ENCODE measurements at places on chromosomes 4 and X. TPM values are rescaled to one million over a fixed set of nuclear protein-coding genes. Genes with fewer than 3 reads are reported as not detected.

MAGEA4 gene
- not detected for total RNA-seq

BMP3 gene
- not detected for total RNA-seq

RHOXF2 gene
- not detected for total RNA-seq

ZNF630 gene
- total RNA-seq = 1.5 TPM

GABRG1 gene
- not detected for total RNA-seq

CYBB gene
- total RNA-seq = not detected

TCP11X2 gene
- total RNA-seq = not detected

SPACA5 gene
- not detected for total RNA-seq

PABPC1L2A gene
- total RNA-seq = not detected

GAGE12H gene
- total RNA-seq = not detected

PPBP gene
- not detected for total RNA-seq

LDB2 gene
- total RNA-seq = 80.9 TPM

RHOXF1 gene
- not detected for total RNA-seq

GRCh38 chrX:30888526-30889146 is 418 bp downstream of the TAB3 start:
- no peak overlapping the region for H3K27ac ChIP-seq
- no peaks in the 10 kb centered on the region for H3K27me3 ChIP-seq
- peak overlapping the region; percentile 54 for H3K4me3 ChIP-seq
- DNase-seq = peak; percentile 18

- H3K27ac ChIP-seq = no peak overlapping the region
- no peaks in the 10 kb centered on the region for H3K27me3 ChIP-seq
- no peak for DNase-seq
- no peak overlapping the region for H3K4me3 ChIP-seq
- peaks cover 3% of the 10 kb centered on the region for H3K4me1 ChIP-seq
Observed at GRCh38 chr4:41015016-41015675, 199.2 kb downstream of the APBB2 start.

GRCh38 chr4:27056281-27056680 is 195.6 kb downstream of the STIM2 start:
- no peaks in the 10 kb centered on the region for H3K4me1 ChIP-seq
- no peak overlapping the region for H3K4me3 ChIP-seq
- H3K27ac ChIP-seq = no peak overlapping the region
- no peak for DNase-seq
- no peaks in the 10 kb centered on the region for H3K36me3 ChIP-seq
- H3K27me3 ChIP-seq = no peaks in the 10 kb centered on the region

DNA sequence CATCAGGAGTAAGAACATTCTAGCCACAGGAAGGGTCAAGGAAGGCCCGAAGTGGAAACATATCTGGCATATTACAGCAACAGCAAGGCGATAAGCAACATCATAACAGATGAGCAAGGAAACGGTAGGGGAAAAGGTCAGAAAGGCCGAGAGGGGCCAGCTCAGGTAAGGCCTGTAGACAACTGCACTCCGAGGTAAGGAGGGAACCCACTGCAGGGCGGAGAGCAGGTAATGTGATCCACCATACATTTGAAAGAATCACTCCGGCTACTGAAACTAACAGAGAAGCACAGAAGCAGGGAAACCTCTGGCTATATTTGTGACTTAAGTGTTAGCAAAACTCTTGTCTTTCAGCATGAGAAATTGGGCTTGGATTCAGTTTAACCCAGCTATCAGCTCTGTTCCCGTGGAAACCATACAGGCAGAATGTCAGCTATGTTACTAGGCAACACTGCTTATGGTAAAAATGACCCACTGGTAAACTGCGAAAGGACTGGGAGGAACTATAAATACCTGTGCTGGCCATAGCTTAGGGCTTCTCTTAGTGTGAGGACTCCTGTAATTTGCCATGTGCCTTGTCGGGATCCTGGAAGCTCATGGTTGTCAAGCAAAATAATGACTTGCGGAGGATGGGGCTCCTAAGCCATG is 31.0 kb downstream of the FRYL start:
- H3K36me3 ChIP-seq = no peaks in the 10 kb centered on the region
- no peak for DNase-seq
- H3K4me1 ChIP-seq = peaks cover 29% of the 10 kb centered on the region
- H3K27me3 ChIP-seq = no peaks in the 10 kb centered on the region
- no peak overlapping the region for H3K27ac ChIP-seq

GRCh38 chrX:132216806-132217202 is 2.4 kb downstream of the RAP2C start:
- DNase-seq = peak; percentile 44
- H3K27ac ChIP-seq = peak overlapping the region; percentile 76
- H3K27me3 ChIP-seq = no peaks in the 10 kb centered on the region
- peak overlapping the region; percentile 83 for H3K4me3 ChIP-seq

- DNase-seq = peak; percentile 25
- no peaks in the 10 kb centered on the region for H3K36me3 ChIP-seq
Observed at GRCh38 chrX:101362757-101363156, 14.2 kb upstream of the TIMM8A start.

- H3K27me3 ChIP-seq = no peaks in the 10 kb centered on the region
- DNase-seq = no peak
- no peaks in the 10 kb centered on the region for H3K4me1 ChIP-seq
- H3K27ac ChIP-seq = no peak overlapping the region
- no peaks in the 10 kb centered on the region for H3K36me3 ChIP-seq
Observed at GRCh38 chrX:139538907-139539790, 8.6 kb downstream of the F9 start.

GRCh38 chr4:44791831-44792230 is 65.5 kb upstream of the GNPDA2 start:
- no peaks in the 10 kb centered on the region for H3K4me1 ChIP-seq
- DNase-seq = no peak
- no peaks in the 10 kb centered on the region for H3K36me3 ChIP-seq
- H3K4me3 ChIP-seq = no peak overlapping the region
- no peak overlapping the region for H3K27ac ChIP-seq

DNA sequence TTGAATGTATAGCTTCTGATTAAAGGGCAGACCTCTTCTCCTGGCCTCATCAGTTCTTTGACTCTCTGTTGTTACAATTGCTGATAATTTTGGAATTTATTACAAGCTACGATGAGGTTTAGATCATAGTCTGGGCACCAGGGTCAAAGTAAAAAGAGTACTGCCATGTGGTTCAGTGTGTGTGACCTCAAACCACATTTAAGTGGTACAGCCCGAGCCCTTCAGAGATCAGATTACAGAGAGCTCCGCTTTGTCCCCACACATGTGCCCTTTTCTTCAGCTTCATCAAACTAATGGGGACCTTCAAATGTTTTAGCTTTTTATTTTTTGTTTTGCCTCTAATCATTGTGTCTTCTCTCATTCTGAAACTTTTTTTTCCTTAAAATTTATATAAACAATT is 37.1 kb downstream of the SPANXN2 start:
- no peak overlapping the region for H3K4me3 ChIP-seq
- H3K27me3 ChIP-seq = no peaks in the 10 kb centered on the region
- H3K36me3 ChIP-seq = no peaks in the 10 kb centered on the region

DNA sequence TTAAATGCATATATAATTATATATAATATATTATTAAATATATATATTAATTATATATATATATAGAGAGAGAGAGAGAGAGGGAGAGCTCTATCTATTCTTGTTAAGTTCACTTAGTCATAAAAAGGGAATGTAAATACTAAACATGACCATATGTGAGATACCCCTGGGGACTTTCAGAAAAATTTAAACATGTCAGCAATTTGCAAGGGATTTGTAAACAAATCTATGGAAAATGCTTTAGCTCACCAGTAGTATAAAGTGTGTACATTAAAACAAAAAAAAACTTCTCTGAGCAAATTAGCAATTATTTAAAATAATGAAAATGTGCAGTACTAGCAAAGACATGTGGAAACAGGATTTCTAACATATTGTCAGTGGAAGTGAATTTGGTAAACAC is 1755.5 kb downstream of the PCDH19 start:
- no peaks in the 10 kb centered on the region for H3K27me3 ChIP-seq
- H3K4me3 ChIP-seq = no peak overlapping the region
- H3K4me1 ChIP-seq = no peaks in the 10 kb centered on the region
- no peak for DNase-seq
- H3K36me3 ChIP-seq = no peaks in the 10 kb centered on the region

- no peak overlapping the region for H3K4me3 ChIP-seq
- peaks cover 61% of the 10 kb centered on the region for H3K4me1 ChIP-seq
- H3K36me3 ChIP-seq = no peaks in the 10 kb centered on the region
- H3K27me3 ChIP-seq = no peaks in the 10 kb centered on the region
Observed at GRCh38 chr4:78560296-78560963, 8.9 kb downstream of the ANXA3 start.

- no peak for DNase-seq
- no peak overlapping the region for H3K4me3 ChIP-seq
- H3K27me3 ChIP-seq = no peaks in the 10 kb centered on the region
- H3K27ac ChIP-seq = no peak overlapping the region
- H3K36me3 ChIP-seq = no peaks in the 10 kb centered on the region
- H3K4me1 ChIP-seq = no peaks in the 10 kb centered on the region
Observed at GRCh38 chr4:182018691-182019090, 224.5 kb upstream of the TENM3 start.

- H3K27me3 ChIP-seq = peaks cover under 1% of the 10 kb centered on the region
- H3K4me1 ChIP-seq = no peaks in the 10 kb centered on the region
- H3K27ac ChIP-seq = no peak overlapping the region
Observed at GRCh38 chr4:95444812-95445211, 104.0 kb downstream of the UNC5C start.

DNA sequence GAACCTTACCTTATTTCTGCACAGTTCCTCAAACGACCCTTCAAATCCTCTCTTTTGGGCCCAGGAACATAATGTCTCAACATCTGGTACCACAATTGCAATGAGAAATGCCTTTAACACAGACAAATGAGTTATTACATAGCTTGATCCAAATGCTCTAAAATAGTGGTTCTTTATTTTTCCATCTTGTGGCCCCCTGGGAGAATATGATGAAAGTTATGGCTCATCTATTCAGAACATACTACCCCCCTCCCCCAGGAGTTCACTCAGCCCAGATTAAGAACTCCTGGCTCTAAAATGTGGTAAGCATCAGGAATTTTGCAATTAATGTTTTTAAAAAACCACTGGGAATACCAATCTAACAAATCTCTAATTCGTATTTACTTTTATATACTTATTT is 23.9 kb upstream of the CENPU start:
- no peak overlapping the region for H3K27ac ChIP-seq
- no peaks in the 10 kb centered on the region for H3K4me1 ChIP-seq

- DNase-seq = peak; percentile 12
- H3K4me1 ChIP-seq = no peaks in the 10 kb centered on the region
- H3K27ac ChIP-seq = no peak overlapping the region
- H3K27me3 ChIP-seq = no peaks in the 10 kb centered on the region
- no peaks in the 10 kb centered on the region for H3K36me3 ChIP-seq
- no peak overlapping the region for H3K4me3 ChIP-seq
Observed at GRCh38 chrX:124211312-124211942, 121.0 kb upstream of the TEX13D start.
